ENCODE measurements at places on chromosomes 6 and 20.

GRCh38 chr6:112443179-112444065, 96.3 kb downstream of the RFPL4B start:
- DNase-seq: no peak
- H3K36me3 ChIP-seq: no peaks in the 10 kb centered on the region
- no peaks in the 10 kb centered on the region for H3K4me1 ChIP-seq
- no peaks in the 10 kb centered on the region for H3K27me3 ChIP-seq

GRCh38 chr6:46044881-46045617, 29.4 kb upstream of the CLIC5 start:
- H3K36me3 ChIP-seq: no peaks in the 10 kb centered on the region
- no peak overlapping the region for H3K4me3 ChIP-seq
- H3K4me1 ChIP-seq: no peaks in the 10 kb centered on the region
- DNase-seq: no peak
- H3K27me3 ChIP-seq: peaks cover 9% of the 10 kb centered on the region

GRCh38 chr6:157271911-157272310, 51.4 kb downstream of the TMEM242 start:
- no peak for DNase-seq
- no peaks in the 10 kb centered on the region for H3K27me3 ChIP-seq
- H3K4me1 ChIP-seq: peaks cover 8% of the 10 kb centered on the region
- H3K36me3 ChIP-seq: no peaks in the 10 kb centered on the region
- H3K4me3 ChIP-seq: no peak overlapping the region

- H3K4me3 ChIP-seq: no peak overlapping the region
- no peaks in the 10 kb centered on the region for H3K27me3 ChIP-seq
- no peak overlapping the region for H3K27ac ChIP-seq
- no peak for DNase-seq
Observed at GRCh38 chr6:27406085-27406484, 17.5 kb downstream of the ZNF391 start.

- no peak overlapping the region for H3K27ac ChIP-seq
- H3K4me1 ChIP-seq: peaks cover 10% of the 10 kb centered on the region
- no peaks in the 10 kb centered on the region for H3K27me3 ChIP-seq
- H3K36me3 ChIP-seq: peaks cover 8% of the 10 kb centered on the region
- no peak overlapping the region for H3K4me3 ChIP-seq
Observed at GRCh38 chr20:34907616-34908469, 31.4 kb downstream of the ACSS2 start.

All from activated CD4-positive, alpha-beta T cell treated with anti-CD3 and anti-CD28 coated beads, Interleukin-2, amount 10 ng/mL, durations not matched to agents 7 days and 5 days (primary cell).